ENCODE measurements at places on chromosomes 13 and 19. TPM values are rescaled to one million over a fixed set of nuclear protein-coding genes. Genes with fewer than 3 reads are reported as not detected.

- no peak for DNase-seq
These were observed 42.3 kb downstream of the LRCH1 start for GRCh38 chr13:46595136-46595884.

DNA sequence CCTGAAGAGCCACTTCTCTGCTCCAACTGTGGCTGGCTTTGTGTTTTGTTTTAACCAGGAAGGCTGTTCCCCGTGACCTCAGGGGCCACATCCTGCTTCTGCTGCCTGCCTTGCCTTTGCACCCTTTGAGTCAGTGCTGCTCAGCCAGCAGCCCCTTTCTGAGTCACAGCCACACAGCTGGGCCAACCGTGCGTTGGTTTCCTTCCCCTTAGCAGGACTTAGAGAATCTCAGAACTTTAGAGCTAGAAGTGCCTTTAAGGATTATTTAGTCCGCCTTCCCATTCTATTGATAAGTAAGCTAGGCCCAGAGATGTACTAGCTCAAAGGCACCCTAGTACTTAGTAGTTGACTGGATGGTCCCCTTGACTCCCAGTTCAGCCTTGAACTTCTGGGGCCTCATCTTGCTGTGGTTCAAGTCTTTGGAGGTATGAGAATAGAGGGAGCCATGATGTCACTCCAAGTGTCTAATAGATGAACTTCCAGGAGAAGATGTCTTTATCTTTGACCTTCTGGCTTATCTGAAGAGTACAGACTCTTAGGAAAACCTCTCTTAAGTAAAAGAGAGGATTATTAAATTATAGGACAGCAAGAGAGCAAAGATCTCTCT, 8.0 kb downstream of the RGCC start:
- DNase-seq, result peak; percentile 73

GRCh38 chr19:32017176-32017953, 328.0 kb upstream of the ZNF507 start:
- DNase-seq, result no peak

- DNase-seq, result no peak
These were observed 10.6 kb downstream of the DAND5 start for GRCh38 chr19:12979974-12980373.

DNA sequence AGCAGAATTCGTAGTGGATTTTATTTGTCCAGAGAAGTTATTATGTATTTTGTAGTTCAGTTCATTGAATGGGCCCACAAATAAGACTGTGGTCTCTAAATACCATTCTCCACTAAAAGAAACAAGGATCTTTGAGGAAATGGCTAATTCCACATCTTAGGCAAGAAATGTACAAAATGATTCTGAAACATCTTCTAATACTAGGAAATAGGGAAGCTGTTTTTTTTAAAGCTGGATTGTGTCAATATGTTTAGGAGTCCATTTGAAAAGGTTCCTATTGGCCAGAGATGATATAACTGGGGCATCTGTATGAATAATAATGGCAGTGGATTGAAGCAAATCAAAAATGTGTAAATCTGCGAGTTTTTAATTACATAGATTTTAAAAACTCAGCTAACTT, 88.5 kb upstream of the SIAH3 start:
- no peak for DNase-seq

DNA sequence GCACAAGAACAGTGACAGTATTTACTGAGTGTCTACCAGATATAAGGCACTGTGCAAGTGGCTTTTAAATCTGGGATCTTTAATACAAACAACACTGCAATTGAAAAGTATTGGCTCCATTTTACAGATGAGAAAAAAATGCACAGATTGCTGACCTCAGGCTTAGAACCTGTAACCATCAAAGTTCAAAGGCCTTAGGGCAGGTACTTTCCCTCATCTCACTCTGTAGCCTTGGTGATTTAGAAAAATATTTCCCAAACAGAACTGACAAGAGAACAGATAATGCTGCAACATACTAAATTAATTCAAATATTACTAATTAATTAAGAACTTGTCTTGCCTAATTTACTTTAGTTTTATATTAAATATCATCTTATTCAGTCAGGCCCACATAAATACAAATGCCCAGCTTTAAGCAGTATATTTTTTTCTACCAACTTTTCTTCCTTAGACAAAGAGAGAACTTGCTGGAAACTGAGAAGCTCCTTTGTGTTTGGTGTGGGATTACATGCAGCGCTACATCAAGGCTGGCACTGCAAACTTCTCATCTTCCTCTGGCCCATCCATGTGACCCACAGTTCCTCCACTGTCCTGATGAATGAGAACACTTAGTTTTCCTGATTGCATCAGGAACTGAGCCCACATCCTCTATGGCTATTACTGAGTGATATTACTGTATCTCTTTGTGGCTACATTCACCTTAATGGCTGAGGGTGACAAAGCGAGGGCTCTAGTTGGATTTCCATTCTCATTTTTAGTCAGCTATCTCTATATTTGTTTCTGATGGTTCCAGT, 302.1 kb downstream of the ENOX1 start:
- no peak for DNase-seq

- no peak for DNase-seq
These were observed 48.0 kb upstream of the WASF3 start for GRCh38 chr13:26509491-26509890.

GRCh38 chr19:18649371-18650020, 12.7 kb downstream of the KLHL26 start:
- no peak for DNase-seq

The ZNF865 gene
- total RNA-seq, result 15.3 TPM

The FAM124A gene
- total RNA-seq, result not detected

The PCDH9 gene
- total RNA-seq, result 0.09 TPM

The KATNAL1 gene
- total RNA-seq, result 16.5 TPM

All from CD8-positive, alpha-beta memory T cell (primary cell).